ENCODE measurements at places on chromosomes 13 and 19.

GRCh38 chr13:22648320-22648801 is 532.4 kb upstream of the SGCG start:
- DNase-seq = no peak

- DNase-seq = no peak
Measured at GRCh38 chr19:45395821-45396617, 8.8 kb downstream of the PPP1R13L start.

DNA sequence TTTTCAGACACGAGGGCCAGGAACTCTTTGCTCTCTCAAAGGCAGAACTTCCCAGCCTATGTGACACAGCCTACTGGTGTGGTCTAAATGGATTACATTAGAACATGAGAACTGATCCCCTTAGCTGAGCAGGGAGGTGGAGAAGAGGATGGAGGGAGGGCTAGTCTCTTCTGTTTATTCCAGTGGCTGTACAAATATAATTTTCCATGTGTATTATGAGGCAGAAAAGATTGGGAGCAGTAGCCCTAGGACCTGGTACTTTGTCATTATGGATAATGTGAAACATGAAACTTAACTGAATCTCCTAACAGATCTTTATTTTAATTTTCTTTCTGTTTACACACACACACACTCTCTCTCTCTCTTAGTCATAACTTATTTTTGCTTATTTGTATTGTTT is 82.1 kb downstream of the WDFY2 start:
- no peak for DNase-seq

DNA sequence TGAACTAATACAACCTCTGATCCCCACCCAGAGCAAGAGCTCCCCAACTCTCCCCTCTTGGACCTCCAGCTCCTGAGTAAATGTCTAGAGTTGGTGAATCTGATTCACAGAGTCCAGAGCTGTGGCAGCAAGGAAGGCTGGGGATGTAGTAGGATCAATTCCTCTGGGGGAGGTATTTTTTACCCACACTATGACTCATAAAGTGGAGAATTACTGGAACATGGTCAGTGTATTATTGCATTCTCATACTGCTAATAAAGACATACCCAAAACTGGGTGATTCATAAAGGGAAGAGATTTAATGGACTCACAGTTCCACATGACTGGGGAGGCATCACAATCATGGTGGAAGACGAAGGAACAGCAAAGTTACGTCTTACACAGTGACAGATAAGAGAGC is 496.7 kb downstream of the EFNB2 start:
- DNase-seq = no peak

- DNase-seq = no peak
Measured at GRCh38 chr19:55578031-55578760, 2.5 kb downstream of the ZNF579 start.

- DNase-seq = no peak
Measured at GRCh38 chr13:72643311-72643989, 84.0 kb downstream of the MZT1 start.

- no peak for DNase-seq
Measured at GRCh38 chr13:65911546-65912193, 1318.5 kb downstream of the PCDH9 start.

DNA sequence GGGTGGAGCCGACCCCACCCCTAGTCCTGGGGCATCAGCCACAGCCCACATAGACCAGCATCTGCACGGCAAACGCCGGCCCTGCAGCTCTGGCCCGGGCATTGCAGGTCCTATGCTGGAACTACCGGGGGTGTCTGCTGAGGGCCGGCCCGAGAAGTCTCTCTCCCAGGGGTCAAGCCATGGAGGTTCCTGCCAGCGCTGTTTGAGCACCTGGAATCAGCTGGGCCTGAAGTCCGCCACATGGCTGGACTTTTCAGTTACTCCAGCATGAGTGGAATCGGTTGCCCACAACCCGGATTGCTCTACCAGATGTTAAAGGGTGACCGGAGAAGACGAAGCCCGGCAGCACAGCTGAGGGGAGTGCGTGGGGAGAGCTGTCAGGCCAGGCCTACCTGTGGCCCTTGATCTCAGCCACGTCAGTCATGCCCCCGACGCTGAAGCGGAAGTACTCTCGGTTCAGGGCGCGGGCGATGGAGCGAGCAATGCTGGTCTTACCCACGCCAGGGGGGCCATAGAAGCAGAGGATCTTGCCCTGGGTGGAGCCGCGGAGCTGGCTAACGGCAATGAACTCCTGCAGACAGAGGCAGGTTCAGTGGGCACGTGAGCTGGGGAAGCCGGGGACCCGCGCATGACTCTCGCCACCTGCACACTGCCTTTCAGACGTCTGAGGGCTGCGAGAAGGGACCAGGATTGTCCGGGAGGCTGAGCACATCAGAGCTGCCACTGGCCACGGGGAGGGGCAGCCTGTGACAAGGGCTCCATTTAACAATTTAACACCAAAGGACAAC is 8.7 kb downstream of the RPL36 start:
- no peak for DNase-seq

GRCh38 chr13:102192858-102193257 is 209.0 kb downstream of the FGF14 start:
- DNase-seq = no peak

DNA sequence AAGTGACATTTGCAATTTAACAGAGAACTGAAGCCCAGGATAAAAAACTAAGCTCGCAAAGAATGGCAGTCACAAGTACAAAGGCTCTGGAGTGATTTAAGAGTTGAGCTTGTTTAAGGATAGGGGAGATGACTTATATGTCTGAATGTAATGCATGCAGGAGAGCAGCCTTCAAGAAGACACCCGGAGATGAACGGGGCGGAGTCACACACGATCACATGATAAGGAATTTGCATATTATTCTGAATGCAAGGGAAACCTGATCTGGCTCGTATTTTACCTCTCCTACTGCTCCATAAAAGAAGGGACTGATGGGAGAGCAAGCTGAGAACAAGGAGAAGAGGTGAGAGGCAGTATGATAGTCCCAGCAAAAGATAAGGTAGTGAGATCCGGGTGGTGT is 12.9 kb downstream of the TBC1D4 start:
- DNase-seq = no peak

- DNase-seq = no peak
Measured at GRCh38 chr19:55637534-55637933, 3.3 kb upstream of the ZNF580 start.

DNA sequence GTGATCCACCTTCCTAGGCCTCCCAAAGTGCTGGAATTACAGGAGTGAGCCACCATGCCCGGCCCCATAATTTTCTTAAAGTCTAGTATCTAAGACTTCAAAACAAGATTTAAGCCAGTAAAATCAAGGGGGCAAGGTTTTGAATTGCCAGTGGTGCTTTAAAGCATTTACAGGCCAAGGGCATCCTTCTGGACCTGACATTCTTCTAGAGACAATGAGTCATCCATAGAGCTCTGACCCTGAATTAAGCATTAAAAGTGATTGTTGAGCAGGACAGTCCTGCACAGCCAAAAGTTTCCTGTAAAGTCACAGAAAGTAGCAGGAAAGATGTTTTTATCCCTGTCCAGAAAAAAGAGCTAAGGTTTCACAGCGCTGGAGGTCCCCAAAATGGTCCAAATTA is 50.9 kb upstream of the ATP12A start:
- DNase-seq = no peak

GRCh38 chr13:101325423-101325822 is 90.9 kb downstream of the NALCN start:
- no peak for DNase-seq

GRCh38 chr19:29366757-29367156 is 153.8 kb upstream of the UQCRFS1 start:
- DNase-seq = no peak

DNA sequence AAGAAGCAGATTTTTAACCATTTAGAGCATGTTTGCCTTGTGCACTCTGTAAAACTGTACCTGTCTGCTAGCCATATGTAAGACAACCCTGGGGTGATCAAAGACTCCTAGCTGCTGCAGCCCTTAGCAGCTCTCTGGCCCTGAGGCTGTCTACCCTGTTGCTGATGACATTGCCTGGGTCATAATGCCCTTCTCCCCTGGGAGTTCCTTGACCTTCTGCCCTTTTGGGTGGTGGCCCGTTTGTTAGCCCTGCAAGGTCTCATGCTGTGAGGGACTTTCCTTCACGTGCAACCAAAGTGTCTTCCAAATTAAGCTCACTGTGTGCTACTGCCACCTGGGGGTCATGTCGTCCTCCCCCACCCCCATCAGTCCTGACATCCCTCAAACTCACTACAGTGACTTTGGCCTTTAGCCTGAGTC is 7.4 kb downstream of the GPC6 start:
- DNase-seq = no peak

DNA sequence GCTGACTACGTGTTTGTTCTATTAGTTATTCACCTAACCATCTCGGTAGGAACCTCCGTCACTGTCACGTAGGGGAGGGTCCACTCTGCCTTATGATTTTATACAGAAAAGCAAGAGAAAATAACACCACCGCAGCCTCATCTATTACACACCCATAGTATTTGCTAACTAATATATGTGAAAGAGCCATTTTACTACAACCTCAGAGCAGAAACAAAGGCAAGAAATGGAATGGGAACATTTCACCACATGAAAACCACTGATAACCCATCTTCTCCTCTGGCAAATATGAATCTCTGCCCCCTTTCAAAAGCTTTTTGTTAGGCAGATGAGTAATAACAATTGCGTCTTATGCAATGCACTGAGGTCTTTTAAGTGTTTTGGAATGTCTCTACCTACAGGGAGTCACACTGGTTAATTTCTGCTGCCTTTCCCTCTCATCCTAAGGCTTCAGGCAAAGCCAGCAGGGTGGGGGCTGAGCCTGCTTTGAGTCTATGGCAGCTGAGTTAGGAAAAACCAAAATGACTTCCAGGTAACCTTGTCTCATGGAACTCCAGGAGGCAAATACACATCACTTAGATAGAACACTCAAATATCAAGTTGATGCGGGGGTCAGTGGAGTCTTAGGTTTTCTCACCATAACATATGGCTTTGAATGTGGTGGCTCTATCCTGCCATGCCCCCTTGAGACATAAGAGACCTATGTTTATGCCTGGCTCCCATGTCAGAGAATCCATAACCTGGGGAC is 15.0 kb downstream of the TSHZ3 start:
- no peak for DNase-seq

DNA sequence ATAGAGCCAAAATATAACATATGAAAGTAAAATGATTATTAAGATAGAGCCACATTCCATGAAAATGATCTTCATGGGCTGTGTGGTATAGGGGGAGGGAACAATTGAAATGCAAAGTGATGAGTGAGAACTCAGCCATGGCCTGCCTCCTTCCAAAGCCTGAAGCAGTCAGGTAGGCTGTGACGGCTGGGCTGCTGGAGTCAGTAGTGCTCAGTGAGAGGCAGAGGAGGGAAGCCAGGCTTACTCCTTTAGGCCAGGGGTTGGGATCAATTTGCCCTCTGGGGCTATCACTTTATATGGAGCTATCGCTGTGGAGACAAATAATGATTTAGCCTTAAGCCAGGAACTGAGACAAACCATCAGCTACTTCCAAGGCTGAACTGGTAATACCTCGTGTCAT is 654.9 kb downstream of the FGF9 start:
- no peak for DNase-seq

DNA sequence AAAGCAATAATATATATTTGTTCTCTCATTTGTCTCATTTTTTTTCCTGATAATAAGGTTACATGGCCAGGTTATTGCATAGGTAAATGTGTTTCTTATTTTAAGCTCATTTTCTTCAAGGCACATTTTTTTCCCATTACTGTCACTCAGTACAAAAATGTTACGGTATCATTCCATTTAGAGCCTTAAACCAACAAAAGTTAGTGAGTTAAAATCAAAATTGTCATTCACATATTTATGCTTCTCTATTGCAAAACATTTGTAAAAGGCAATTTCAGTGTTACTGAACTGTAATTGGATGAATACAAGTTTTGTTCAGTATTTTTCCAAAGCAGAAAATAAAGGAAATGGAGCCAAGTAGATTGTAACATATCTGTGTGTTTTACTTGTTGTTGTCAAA is 117.6 kb upstream of the MAB21L1 start:
- DNase-seq = no peak

DNA sequence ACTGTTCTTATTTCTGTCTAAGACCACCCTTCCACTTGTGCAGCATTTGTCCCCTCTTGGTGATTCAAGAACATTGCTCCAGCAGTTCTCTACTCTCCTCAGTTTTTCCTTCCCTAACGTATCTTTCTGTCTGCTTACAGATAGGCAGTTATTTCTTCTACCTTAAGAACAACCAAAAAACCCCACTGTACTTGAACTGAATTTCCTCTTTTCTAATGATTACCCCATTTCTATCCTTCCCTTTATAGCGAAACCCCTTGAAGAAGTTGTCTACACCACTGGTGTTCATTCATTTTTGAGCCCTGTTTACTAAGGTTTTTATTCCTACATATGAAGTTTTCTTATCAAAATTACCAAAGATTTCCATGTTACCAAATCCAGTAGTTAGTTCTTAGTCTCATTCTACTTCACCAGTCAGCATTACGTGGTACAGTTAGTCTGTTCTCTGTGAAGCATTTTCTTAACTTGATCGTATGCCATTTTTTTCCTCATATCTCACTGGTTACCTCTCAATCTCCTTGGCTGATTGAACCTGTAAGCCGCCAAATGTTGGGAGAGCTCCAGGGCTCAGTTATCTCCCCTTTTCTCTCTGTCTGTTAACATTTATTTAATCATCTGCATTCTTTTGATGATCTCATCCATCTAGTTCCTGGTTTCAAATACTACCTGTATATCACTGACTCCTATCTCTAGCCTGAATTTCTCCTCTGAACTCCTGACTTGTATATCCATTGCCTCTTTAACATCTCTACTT is 9.0 kb downstream of the LSM14A start:
- DNase-seq = no peak

DNA sequence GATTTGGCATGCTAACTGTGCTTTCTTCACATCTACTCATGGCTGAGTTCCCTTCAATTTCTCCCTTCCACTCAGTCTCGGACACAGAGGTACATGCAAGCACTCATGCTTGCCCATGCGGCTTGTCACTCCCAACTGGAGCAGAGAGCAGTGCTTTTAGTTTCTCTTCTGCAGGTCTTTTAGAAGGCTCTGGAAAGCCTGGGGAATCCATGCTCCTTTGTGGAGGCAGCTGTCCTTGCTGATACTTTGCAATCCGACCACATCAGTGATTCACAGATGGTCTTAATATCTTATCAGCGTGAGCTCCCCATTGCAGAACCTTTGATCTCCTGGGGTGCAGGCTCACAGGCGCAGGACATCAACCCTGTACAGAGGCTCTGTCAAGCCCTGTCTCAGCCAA is 203.9 kb downstream of the COL4A1 start:
- no peak for DNase-seq

DNA sequence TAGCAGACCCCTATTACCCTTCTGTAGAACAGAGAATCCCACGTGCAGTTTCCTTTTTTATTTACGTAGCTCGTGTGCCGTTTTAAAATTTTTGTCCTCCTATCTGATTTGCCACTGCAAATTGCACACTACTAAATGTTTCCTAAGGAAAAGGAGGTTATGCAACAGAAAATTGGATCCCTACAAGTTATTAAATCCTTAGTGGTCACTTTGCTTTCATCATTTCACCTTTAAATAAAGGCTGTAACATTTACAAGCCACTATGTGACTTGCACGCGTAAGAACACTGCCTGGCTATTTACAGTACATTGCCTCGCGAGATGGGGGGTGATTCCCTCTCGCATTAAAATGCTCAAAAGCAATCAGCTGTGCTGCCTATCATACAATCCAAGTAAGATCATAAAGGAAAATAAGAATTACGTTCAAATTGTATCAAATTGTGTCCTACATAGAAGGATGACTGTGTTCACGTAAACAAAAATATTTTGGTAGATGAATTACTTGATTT is 525.6 kb downstream of the SUCLA2 start:
- DNase-seq = no peak

GRCh38 chr13:79703772-79704171 is 222.8 kb downstream of the NDFIP2 start:
- DNase-seq = no peak

GRCh38 chr13:40143559-40143958 is 488.1 kb downstream of the COG6 start:
- DNase-seq = no peak

GRCh38 chr13:29882076-29882475 is 31.7 kb upstream of the UBL3 start:
- no peak for DNase-seq

All from GOT3 (cell line).